ENCODE measurements at places on chromosomes 3 and 15.

- no peak for DNase-seq
These were observed 457.7 kb downstream of the EPHA3 start for GRCh38 chr3:89565098-89565497.

DNA sequence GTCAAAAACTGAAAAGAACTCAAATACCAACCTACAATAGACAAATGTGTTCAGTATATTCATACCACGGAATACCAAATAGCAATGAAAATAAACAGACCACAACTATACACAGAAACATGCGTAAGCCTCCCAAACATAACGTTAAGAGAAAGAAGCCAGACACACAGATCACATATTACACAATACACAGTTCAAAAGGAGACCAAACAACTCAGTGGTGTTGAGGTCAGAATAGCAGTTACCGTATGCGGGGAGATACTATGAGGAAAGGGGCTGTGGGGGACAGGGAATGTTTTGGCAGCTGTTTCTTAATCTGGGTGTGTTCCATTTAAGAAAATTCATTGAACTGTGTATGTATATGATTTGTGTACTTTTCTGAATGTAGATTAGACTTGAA, 6.6 kb downstream of the OSBPL10 start:
- DNase-seq, result no peak

- no peak for DNase-seq
These were observed 65.4 kb downstream of the BDH1 start for GRCh38 chr3:197490098-197491058.

DNA sequence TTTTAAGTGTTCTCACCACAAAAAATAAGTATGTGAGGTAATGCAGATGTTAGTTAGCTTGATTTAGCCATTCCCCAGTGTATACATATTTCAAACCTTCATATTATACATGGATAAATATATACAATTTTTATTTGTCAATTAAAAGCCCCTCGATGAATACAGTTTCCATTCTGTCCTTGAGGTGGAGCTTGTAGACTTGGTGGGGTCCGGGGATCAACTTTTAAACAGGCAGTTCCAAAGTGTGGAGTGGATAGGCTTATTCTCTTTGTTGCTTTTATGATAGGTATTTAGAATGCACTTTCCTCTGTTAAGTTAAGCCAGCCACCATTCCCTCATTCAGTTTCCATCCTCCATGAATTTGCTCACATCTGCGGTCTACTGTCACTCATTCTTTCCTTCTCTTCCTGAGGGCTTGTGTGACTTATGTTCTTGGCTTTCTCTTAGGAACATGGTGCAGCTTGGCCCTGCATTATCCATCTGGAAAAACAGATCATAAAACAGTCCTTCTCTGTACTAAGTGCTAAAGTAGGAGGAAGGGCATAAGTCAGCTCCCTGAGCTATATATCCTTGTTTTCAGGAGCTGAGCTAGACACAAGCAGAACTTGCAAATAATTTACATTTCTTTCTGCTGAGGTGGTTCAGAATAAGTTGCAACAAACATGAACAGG, 149.1 kb downstream of the NFKBIZ start:
- no peak for DNase-seq

DNA sequence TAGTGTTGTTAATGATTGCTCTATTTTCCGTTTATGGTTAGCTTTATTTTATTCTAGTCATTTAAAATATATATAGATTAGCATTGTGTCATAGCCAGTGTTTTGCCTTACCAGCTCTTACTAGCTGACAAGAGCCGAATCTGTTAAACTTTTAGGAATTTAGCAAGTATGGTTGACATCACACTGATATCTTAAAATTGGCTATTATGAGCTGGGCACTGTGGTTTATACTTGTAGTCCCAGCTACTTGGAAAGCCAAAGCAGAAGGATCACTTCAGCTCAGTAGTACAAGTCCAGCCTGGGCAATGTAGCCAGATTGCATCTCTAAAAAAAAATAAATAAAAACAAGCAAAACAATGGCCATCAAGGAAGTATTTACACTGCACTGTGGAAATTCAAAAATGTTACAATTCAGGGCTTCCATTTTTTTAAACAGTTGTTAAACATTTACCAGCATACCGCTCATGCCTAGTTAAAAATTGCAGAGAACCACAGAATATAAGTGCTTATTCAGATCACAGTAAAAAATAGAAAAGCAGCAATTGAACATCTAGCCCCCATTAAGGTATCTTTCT, 208.4 kb upstream of the CGNL1 start:
- no peak for DNase-seq

GRCh38 chr3:14606669-14607339, 44.8 kb upstream of the CCDC174 start:
- no peak for DNase-seq

GRCh38 chr3:85182975-85183752, 224.4 kb downstream of the CADM2 start:
- DNase-seq, result no peak

- no peak for DNase-seq
These were observed 18.0 kb downstream of the SPICE1 start for GRCh38 chr3:113496924-113497323.

- no peak for DNase-seq
These were observed 59.1 kb upstream of the CSTA start for GRCh38 chr3:122265957-122266356.

- DNase-seq, result no peak
These were observed 212.2 kb downstream of the LPP start for GRCh38 chr3:188365988-188366698.

DNA sequence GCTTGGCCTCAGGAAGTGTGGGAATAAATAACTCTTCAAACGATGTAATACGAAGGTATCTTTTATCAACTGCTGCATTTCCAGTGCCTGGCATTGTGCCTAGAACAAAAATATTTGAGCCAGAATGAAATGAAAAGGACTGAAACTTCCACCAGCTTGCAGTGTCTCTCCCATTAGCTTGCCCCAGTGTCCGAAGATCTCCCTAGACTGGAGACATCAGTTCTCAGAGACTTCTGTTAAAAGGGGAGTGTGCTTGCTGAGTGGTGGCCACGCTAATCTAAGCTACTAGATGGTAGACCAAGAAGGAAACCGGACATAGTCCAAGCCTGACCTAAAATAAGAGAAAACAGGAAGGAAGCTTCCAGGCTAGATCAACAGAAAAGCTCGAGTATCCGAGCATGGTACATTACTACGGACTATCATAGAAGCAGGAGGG, 28.6 kb downstream of the KCNAB1 start:
- no peak for DNase-seq

DNA sequence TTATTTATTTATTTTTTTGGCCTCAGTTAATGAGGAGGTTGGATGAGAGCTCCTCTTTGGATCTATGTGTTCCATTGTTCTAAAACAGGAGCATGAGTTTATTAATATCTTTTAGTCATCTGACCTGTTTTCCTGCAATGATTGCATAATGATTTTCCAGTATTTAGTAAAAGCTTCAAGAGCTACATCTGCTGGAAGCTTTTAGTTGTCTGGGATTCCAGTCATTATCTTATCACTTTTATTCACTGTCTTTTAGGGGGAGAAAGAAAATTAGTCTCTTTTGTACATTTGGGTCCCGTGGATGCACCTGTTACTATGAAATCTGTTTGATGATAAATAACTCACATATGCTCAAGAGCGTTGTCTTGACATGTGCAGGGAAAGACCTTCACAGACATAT, 1270.0 kb downstream of the ROBO1 start:
- DNase-seq, result no peak

DNA sequence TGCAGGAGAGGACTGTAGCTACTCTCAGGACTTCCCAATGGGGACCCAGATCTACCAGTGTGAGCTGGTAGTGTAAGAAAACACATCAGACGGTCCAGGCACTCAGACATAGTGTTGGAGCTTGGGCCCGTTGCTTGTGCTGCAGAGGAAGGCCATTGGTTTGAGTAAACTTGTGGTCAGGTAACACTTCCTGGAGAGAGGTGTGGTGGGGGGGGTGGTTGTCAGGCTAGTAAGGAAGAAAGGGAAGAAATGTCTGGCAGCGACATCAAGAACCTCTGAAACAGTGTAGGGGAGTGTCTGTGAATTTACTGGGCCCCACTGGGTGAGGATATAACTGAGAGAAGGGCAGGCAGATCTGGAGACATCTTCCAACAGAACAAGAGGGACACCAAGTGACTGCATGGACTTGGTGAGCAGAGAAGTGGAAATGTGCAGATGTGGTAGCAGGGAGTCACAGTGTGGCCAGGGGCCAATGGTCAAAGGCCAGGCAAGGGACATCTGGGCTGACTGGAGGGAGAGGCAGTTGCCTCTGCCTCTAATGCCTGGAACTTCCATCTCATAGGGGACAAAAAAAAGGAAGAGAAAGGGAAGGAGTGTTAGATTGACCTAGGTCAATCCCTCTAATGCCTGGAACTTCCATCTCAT, 63.7 kb upstream of the MRPS22 start:
- no peak for DNase-seq

DNA sequence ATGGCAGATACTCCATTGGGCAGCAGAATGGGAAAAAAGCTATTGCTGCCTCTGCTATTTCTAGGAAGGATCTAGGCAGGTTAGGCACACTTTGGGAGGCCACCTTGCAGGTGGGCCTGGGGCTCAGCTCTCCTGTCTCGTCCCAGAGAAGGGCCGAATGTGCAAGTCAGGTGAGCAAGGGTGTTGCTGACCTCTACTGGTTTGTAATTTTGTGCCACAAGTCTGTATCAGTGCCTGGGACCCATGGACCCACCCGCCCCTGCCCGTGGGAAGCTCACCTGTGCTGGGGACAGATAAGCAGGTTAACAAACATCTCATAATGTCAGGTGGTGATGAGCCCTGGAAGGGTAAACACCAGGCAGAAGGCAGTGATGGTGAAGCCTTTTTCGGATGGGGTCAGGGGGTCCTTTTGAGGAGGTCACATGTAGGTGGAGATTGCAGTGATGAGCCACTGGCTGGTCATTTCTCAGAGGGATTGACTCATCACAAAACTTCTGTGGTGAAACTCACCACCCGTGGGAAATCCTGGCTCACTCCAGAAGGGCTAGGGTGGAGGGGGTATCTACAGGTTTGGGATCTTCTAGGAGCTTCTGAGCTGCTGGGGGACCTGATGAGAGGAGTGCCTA, 161.3 kb downstream of the KLF13 start:
- DNase-seq, result no peak

- DNase-seq, result no peak
These were observed 99.9 kb downstream of the DHX36 start for GRCh38 chr3:154224366-154224765.

DNA sequence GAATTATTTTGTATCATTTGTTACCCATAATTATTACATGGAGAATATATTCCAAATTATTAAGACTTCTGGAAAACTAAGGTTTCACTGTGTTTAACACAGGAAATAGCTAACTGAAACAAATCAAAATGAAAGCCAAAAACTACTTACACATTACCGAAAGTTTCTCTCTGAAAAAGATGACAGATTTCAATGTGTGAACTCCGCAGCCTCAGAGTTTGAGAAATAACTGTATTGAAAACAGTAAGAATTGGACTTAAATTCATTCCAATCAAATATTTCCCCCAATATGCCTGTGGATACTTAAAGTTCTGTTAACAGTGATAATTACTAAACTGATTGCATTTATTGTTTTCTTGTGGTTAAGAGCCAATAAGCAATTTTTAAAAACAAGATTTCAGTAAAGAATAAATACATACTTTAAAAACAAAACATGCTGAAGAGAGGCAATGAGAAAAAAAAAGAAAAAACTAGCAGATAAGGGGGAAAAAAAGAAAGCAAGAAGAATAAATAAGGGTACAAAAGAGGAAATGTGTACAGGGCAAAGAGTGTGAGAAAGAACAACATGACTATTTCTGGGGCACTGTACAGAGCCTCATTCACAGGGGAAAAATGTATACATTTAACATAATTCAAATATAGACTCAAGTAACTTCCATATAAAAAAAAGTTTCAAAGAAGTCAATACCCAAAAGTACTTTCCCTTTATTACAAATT, 30.7 kb downstream of the DENND4A start:
- DNase-seq, result no peak

- DNase-seq, result no peak
These were observed 45.7 kb upstream of the RAB6B start for GRCh38 chr3:133941415-133941821.

DNA sequence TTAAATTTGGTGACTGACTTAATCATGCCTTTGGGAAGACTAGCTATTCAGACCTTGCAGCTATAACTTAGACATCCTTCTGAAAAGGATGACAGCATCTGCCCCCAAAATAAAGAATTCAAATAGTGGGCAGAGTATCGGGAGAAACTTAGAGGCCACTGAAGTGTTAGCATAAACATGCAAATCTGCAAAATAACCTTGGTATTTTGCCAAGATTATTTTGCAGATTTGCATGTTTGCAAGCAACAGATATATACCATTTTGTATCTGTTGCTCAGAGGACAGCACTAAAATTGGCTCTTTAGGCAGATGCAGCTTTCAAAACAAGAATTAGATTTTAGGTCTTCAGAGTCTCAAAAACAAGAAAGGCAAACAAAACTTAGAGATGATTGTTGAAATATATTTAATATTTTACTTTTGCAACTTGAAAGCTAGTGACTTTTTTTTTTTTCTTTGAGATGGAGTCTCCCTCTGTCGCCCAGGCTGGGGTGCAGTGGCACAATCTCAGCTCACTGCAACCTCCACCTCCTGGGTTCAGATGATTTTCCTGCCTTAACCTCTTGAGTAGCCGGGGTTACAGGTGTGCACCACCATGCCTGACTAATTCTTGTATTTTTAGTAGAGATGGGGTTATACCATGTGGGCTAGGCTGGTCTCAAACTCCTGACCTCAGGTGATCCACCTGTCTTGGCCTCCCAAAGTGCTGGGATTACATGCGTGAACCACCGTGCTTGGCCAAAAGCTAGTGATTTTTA, 47.8 kb downstream of the KBTBD8 start:
- DNase-seq, result no peak

DNA sequence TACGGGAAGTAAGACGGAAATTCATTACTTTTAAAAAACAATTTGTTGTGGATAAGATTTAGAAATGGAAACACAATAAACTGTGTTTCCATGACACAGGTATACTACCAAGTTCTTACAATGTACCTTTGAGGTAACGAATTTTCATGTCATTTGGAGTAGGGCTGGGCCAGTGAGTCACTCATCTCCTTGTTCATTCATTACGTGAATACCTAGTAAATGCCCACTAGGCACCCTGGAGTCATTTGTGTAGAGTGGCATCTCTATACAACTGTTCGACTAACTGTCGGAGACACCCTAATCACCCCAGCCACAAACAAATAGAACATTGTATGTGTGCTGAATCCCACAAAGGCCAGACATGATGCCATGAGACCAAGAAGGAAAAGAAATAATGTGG, 94.8 kb downstream of the IGF1R start:
- no peak for DNase-seq

- DNase-seq, result no peak
These were observed 31.6 kb upstream of the ZNF770 start for GRCh38 chr15:35019404-35020327.

- no peak for DNase-seq
These were observed 118.7 kb upstream of the PTPRG start for GRCh38 chr3:61442696-61443095.
